Cardiac muscle cell (in vitro differentiated cells and primary cell): ENCODE measurements at places on chromosomes 7 and 10. TPM values are rescaled to one million over a fixed set of nuclear protein-coding genes. Genes with fewer than 3 reads are reported as not detected.

NEBL gene
- 270 and 489 TPM in 2 replicates for total RNA-seq

SPDYE8 gene
- not detected in 2 replicates for total RNA-seq

TLX1 gene
- 2.2 and 2.9 TPM in 2 replicates for total RNA-seq

KAT6B gene
- total RNA-seq: 39.0 and 43.9 TPM in 2 replicates

NCF1 gene
- 0.18 and 0.39 TPM in 2 replicates for total RNA-seq

SHOC2 gene
- 19.9 and 31.0 TPM in 2 replicates for total RNA-seq

SLC18A3 gene
- total RNA-seq: not detected in 2 replicates

GPR26 gene
- total RNA-seq: not detected in 2 replicates

ACHE gene
- total RNA-seq: 25.6 TPM in 2 replicates

XRCC2 gene
- total RNA-seq: 3.4 and 3.6 TPM in 2 replicates

CFTR gene
- total RNA-seq: 12.0 and 13.3 TPM in 2 replicates

TMEM120A gene
- total RNA-seq: 20.0 and 24.6 TPM in 2 replicates

TMEM196 gene
- total RNA-seq: not detected in 2 replicates

BICC1 gene
- 11.3 and 13.2 TPM in 2 replicates for total RNA-seq

CTAGE6 gene
- not detected in 2 replicates for total RNA-seq

BMPER gene
- total RNA-seq: 55.1 and 138 TPM in 2 replicates

STEAP4 gene
- total RNA-seq: not detected in 2 replicates

PLEKHS1 gene
- total RNA-seq: not detected in 2 replicates
